8988T (cell line): ENCODE measurements at places on chromosomes 13 and 19.

DNA sequence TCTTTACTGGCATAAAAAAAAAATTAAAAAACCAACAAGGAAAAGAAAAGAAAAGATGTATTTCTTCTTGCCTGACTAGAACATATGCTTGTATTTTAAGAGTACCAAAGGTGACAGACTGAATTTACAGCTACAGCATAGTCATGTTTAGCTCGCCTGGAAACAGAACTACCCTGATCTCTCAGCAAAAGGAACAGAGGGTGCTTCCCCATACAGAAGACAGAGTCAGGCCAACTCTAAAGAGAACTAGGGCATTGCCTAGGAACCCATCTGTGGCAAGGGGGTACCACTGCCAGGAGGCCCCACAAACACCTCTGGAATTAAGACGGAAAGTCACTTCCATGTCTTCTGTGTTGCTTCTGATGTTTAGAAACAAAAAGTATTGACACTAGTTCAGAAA lies 252.1 kb upstream of the STARD13 start:
- DNase-seq = no peak

- no peak for DNase-seq
Measured at GRCh38 chr13:84200971-84201370, 318.7 kb upstream of the SLITRK1 start.

DNA sequence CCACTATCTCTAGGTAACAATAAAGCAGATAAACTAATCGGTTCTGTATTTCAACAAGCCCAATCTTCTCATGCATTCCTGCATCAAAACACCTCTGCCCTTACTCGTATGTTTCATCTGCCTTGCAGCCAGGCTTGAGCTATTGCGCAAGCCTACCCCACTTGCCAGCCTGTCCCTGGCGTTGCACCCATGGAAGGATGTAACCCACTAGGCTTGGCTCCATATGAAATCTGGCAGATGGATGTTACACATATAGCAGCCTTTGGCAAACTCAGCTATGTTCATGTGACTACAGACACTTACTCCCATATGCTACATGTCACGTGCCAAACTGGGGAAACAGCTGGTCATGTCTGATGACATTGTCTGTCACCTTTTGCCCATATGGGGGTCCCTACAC lies 11.9 kb upstream of the ZNF549 start:
- DNase-seq = no peak

DNA sequence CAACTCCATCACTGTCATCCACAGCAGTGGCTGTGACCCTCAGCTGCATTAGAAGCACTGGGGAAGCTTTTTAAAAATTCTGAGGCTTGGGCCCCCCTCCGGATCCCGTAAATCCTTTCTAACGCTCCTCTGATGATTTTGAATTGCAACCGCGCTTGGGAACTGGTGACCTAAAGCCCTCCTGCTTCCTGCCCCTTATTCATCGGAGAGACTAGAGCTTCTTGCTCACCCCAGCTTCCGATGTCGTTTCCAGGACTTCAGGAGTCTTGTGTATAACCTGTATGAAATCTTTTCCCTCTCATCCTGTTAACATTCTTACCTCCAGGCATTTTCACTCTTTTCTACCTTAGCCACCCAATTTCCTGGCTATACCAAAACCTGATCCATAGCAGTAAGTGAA lies 14.8 kb downstream of the ZAR1L start:
- DNase-seq = no peak

- DNase-seq = no peak
Measured at GRCh38 chr13:110466266-110466915, 95.1 kb downstream of the RAB20 start.

DNA sequence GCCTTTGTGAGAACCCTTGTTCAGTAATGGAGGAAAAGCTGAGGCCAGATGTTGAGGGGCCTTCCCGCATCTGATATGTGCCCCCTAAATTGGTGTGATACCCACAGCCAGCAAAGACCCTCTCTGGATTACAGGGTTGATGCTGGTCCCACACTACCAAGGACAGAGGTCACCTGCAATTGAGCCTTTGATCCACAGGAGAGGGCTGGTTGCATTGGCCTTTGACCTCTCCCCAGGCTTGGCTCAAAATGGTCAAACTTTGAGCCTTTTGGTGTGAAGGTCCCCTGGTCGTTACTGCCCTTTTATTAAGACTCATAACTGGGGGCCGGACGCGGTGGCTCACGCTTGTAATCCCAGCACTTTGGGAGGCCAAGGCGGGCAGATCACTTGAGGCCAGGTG lies 8.4 kb upstream of the MRPL4 start:
- DNase-seq = no peak

- DNase-seq = peak; percentile 83
Measured at GRCh38 chr19:35868172-35868822, at the start of gene APLP1. Gene APLP1, plus strand, starts transcription at chr19:35868574. Its CDS starts 63 bp downstream, at chr19:35868637.

- no peak for DNase-seq
Measured at GRCh38 chr19:10538204-10538983, 5.3 kb upstream of the ATG4D start.

GRCh38 chr13:38462605-38463004 lies 113.0 kb downstream of the UFM1 start:
- DNase-seq = no peak

- DNase-seq = no peak
Measured at GRCh38 chr13:76982061-76982460, 9.8 kb upstream of the CLN5 start.

- DNase-seq = no peak
Measured at GRCh38 chr13:113739527-113740285, 19.3 kb upstream of the TMEM255B start.

GRCh38 chr19:4385291-4386040 lies 14.9 kb downstream of the SH3GL1 start:
- DNase-seq = no peak

- no peak for DNase-seq
Measured at GRCh38 chr19:7307590-7308218, 13.5 kb upstream of the INSR start.

DNA sequence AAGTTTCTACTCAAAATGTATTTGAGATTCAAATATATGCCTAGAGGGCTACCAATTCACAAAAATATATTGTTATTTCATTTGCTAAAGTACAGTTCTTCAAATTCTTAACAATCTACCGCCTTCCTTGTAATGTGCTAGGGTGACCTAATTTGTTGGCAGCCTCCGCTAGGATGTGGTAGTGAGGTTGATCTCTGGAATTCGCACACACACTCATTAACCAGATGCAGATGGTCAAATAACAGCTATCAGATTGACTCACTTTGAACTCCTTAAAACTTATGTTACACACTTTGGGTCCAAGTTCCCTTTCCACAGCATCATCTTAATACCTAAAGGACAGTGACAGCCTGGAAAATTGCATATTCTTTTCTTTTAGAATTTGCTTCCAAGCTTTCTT lies 367.3 kb downstream of the DCT start:
- no peak for DNase-seq

DNA sequence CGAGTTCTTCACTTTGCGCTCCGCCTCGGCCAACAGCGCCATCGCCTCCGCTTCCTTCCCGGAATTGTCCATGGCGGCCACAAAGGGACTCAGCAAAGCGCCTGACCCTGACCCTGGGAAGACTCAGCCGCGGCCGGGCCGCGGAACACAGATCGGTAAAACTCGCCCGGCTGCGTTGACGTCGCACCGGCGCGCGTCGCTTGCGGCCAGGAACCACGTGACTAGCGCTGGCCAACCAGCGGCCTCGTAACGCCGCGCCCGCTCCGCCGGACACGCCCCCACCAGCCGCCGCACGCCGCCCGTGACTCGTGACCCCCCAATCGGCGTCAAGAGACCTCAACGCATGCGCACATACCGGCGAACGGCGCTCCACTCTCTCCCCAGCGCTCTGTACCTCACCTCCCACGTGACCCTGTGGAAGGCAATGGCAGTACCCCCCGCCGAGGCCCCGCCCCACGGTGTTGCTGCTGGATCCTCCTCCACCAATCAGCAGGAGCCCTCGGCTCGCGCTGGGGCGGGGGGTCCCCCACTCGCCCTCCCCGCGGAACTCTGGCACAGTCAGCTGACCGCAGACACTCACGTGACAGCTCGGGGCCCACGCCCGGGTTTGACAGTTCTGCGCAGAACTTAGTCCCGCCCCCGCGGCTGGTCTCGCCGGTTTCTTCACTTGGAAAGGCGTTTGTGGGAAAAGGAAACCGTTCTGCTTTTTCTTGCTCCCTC lies at the start of gene NAPA:
Gene NAPA, minus strand, starts transcription at position 195 of the 720 bp plus-strand sequence. Its CDS starts 123 bp downstream, at position 72.
- DNase-seq = peak; percentile 89

DNA sequence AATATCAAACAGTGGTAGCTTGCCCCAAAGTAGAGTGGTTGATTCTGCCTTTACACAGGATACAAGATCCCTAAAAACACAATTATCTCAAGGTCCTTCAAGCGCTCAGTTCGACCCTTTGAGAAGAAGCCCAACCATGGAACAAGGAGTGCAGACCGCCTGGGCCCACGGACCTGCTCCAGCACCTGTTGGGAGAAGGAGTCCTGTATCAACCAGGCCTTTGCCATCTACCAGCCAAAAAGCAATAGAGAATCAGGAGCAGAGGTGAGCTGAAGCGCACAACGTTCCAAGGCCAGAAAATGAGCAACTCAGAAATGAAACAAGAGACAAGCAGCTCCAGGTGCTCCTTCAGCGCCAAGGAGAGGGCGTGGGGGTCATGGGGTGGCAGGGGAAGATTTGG lies 6.3 kb upstream of the LILRB3 start:
- DNase-seq = no peak

DNA sequence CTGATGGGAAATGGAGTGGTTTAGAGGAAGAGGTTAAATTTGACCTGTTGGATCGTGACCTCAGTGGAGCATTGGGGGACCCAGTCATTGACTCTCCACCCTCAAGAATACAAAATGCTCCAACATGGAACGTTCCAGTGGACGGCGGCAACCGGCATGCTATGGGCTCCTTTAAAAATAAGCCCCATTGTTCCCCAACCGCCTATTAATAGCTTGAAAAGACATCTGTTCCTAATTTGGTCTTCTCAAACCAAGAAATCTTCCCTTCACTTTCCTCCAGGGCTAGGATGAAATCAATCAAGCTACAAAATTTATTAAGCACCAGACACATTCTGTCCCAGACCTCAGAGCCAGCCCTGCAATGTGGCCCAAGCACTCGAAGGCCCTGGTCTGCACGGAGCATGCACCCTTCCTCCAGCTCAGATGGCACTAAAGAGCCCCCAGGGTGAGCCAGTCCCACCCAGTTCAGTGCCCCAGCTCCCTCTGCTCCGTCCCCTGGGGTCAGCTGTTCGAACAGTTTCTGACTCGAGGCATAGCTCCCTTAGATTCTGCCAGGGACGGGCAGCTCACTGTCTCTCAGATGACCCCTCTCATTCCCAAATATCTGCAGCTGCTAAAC lies 22.5 kb upstream of the VSTM2B start:
- no peak for DNase-seq

DNA sequence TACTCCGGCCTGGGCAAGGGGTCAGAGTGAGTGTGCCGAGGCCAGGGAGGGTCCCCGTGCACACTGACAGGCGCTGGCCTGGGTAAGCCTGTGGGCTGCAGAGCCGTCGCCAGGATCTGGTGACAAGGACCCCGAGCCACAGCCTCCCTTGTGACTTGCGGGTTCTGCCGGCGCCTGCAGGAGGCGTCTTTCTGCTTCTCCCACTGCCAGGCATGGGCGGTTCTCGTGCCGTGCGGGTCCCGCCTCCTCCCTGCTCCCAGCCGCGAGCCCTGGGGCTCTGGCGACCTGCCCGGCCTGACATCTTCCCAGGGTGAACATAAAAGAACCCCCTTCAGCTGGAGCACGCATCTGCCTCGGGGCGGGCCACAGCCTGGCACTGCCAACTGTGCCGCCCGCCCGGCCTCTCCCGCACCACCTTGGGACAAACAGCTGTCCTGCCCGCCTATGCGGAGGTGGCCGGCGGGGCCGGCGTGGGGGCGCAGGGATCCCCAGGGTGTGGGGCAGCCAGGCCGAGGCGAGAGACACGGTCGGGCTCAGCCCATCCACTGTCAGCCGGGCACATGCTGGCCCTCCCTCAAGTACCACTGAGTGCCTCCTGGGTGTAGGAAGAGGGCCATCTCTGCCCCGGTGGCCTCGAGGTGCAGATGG lies 1.5 kb upstream of the HCN2 start:
- peak; percentile 95 for DNase-seq

- no peak for DNase-seq
Measured at GRCh38 chr13:110824702-110825300, 90.1 kb downstream of the ANKRD10 start.

GRCh38 chr13:76350399-76350798 lies 535.8 kb downstream of the KCTD12 start:
- no peak for DNase-seq

GRCh38 chr13:30798776-30799355 lies 63.5 kb downstream of the ALOX5AP start:
- DNase-seq = no peak

GRCh38 chr19:14830702-14831101 lies 4.3 kb downstream of the OR7A5 start:
- no peak for DNase-seq

GRCh38 chr19:23823952-23824389 lies 65.3 kb upstream of the ZNF681 start:
- DNase-seq = no peak

DNA sequence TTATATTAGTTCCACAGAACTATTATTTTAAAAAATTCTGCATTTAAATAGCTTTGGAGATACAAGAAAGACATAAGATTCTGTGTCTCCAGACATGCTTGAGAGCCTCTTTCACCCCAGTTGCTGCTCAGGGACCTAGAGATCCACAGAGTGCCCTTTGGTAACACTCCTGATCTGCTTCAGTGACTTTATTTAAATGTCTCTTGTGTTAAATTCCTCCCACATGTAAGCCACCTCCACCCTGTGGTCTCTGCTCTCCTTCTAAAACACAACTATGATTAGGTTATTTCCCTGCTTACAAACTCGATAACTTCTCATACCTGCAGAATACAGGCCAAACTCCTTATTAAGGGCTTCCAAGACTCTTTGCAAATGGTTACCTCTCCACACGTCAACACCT lies 141.0 kb downstream of the RFC3 start:
- DNase-seq = no peak

- DNase-seq = no peak
Measured at GRCh38 chr19:32828643-32829344, 40.8 kb downstream of the SLC7A9 start.

DNA sequence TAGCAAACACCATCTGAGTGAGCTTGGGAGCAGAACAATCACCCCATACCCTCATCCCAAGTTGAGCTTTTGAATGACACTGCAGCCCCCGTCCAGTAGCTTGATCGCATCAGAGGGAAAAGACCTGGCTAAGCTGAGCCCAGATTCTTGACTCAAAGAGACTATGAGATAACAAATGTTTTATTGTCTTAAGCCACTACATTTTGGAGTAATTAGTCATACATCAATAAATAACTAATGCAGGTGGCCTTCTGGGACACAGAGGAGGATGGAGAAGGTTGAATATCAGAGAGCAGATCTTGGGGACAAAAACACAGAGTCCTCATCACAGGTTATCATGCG lies 24.6 kb upstream of the IGSF23 start:
- DNase-seq = no peak

DNA sequence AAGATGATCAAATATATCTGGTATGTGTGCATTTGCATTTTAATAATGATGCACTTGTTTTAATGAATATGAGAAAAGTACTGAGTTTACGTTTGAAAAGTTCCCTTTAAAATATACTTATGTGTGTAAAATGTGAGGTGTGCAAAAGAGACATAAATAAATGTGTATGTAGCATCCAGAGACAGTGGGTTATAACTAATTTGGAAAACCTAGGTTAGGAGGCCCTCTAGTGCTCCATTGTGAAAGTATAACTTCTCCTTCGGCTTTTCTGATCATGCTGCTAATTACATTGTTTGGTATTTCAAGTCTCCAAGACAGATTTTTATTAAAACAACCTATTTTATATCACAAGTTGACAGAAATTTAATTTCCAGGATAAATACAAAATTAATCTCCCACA lies 30.1 kb downstream of the SCEL start:
- DNase-seq = no peak
